AG04450 (cell line): ENCODE measurements at places on chromosomes 13 and 19.

- no peak for DNase-seq
Observed at GRCh38 chr13:31168166-31168565, 6.5 kb upstream of the HSPH1 start.

- DNase-seq: no peak
Observed at GRCh38 chr19:48290771-48291488, 21.0 kb downstream of the ZNF114 start.

DNA sequence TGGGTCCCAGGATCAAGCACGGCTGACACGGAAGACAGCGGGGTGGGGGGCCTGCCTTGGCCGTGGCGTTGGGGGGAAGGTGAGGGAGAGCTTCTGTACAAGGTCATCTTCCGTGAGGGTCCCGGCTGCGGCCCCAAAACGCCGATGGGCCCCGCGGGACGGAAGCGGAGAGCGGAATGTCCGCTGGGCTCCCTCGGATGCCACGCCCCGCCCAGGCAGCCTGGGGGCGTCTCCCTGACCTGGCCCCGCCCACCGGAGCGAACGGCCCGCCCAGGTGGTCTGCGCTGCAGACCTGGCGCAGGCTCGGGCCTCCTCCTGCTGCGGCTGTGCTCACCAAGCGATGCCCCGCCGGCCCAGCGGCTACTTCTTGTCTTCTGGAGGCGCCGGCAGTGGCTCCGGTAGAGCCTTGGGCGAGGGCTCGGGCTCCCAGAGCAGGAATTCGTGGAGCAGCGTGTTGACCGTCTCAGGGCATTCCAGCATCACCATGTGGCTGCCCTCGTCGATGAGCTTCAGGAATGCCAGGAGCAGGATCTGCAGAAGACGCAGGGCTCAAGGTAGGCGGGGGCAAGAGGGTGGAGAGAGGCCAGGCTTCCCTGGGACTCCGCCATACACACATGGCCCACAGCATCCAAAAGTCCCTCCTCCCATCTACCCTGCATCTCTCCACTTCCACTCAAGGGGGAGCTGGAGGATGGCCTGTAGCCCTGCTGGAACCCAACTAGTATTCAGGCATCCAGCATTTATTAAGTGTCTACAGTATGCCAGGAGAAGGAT lies 10.7 kb downstream of the ABHD8 start:
- peak; percentile 59 for DNase-seq

GRCh38 chr19:18839465-18840287 lies 7.9 kb downstream of the UPF1 start:
- no peak for DNase-seq

- DNase-seq: no peak
Observed at GRCh38 chr13:97441368-97441767, 7.4 kb downstream of the RAP2A start.

DNA sequence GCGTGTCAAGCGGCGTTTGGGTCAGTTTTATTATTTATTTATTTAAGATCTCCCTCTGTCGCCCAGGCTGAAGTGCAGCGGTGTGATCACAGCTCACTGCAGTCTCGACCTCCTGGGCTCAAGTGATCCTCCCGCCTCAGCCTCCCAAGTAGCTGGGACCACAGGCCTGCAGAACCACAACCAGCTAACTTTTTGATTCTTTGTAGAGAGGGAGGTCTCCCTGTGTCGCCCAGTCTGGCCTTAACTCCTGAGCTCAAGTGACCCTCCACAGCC lies 713 bp downstream of the MRPS12 start:
- DNase-seq: no peak

GRCh38 chr13:110971486-110971885 lies 56.6 kb upstream of the ANKRD10 start:
- DNase-seq: no peak

DNA sequence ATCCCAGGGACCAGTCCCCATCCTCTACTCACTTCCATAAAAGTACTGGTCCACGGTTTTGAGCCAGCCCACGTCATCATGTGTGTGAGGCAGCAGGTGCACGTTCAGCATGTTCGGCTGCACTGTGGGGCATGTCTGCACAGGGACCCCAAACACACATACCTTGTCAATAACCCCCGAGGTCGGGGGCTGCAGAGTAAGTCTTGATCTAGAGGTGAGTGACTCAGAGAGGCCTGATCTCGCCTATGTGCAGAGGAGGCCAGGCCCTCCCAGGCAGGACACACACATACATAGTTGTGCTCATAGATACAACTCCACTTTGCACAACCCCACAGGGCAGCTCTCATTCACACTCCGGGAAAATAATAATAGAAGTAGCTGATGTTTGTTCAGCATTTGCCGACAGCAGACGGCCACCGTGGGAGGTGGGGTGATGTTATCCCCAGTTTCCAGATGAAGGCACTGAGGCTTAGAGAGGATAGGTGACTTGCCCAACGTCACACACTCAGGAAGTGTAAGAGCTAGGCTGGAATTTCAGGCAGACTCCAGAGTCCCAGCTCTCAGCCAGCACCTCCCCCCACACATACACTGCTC lies 774 bp downstream of the MAN2B1 start:
- DNase-seq: no peak

GRCh38 chr13:32881777-32882145 lies 134.5 kb upstream of the KL start:
- no peak for DNase-seq

- no peak for DNase-seq
Observed at GRCh38 chr19:39296906-39297305, 699 bp downstream of the IFNL1 start.
